ENCODE measurements at places on chromosomes 4 and X. TPM values are rescaled to one million over a fixed set of nuclear protein-coding genes. Genes with fewer than 3 reads are reported as not detected.

The NR3C2 gene
- total RNA-seq = 5.7 TPM

The NLGN3 gene
- total RNA-seq = 15.1 TPM

The UGT2A1 gene
- not detected for total RNA-seq

The ACSL1 gene
- total RNA-seq = 43.2 TPM

The FGD1 gene
- 9.4 TPM for total RNA-seq

The CXCL6 gene
- 0.41 TPM for total RNA-seq

The CCDC120 gene
- 1.6 TPM for total RNA-seq

The CCNB3 gene
- 0.41 TPM for total RNA-seq

The HSFX2 gene
- 1.2 TPM for total RNA-seq

The PNMA6F gene
- total RNA-seq = 0.82 TPM

The HTN1 gene
- total RNA-seq = not detected

The RRH gene
- total RNA-seq = 0.41 TPM

The BST1 gene
- 4.5 TPM for total RNA-seq
